ENCODE measurements at places on chromosomes 6 and 20.

DNA sequence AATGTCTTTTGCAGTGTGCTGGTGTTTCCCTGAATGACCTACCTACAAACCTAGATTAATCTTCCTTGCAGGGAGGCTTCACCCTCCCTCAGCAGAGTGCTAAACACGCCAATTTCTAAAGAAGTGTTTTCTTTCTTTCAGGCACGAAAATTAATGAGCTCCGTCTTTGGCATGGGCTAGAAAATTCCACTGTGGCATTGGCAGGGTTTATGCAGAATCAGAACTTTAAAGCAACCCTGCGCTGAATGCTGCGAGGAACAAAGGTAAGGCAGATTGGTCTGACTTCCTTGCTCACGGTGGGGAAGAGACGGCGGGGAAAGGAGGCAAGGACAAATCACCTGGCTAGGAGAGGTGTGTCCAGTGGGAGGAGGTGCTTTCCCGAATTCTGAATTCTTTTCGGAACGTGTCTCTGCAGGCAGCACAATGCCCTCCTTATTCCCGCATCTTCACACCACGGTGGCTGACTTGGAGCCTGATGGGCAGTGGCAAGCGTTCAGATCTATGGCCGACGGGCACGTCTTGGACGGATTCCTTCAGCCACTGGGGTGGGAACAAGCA is 6.2 kb upstream of the BANF2 start:
- DNase-seq: no peak

DNA sequence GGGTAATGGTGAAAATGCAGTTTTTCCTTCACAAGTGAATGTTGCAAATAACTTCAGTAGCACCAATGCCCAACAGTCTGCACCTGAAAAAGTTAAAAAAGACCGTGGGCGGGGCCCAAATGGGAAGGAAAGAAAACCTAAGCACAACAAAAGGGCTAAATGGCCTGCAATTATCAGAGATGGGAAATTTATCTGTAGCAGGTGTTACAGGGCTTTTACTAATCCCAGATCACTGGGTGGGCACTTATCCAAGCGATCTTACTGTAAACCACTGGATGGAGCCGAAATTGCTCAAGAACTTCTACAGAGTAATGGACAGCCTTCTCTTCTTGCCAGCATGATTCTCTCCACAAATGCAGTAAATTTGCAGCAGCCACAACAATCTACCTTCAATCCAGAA is 64.8 kb upstream of the SMIM8 start:
- no peak for DNase-seq

DNA sequence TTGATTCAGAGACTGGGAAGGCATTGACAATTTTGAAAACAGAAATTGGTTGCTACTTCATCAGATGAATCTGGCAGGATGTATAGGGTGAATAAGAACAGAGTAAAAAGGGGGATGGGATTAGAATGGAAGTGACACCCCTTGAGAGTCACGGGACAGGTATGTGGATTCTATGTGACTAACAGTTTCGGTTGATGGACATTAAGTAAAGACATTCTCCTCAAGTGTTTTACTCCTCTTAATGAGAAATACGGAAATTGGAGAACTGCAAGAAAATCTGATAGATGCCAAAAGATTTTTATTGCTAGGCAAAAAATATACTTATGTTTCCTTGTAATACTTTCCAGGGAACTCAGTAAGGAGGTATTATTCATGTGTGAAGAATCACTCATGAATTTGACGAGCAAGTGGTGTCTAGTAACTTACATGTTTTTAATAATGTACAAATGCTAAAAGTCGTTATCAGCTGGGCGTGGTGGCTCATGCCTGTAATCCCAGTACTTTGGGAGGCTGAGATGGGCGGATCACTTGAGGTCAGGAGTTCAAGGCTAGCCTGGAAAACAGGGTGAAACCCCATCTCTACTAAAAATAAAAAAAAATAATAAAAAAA is 135.8 kb downstream of the KIF16B start:
- no peak for DNase-seq

GRCh38 chr20:23165964-23166363 is 79.8 kb upstream of the CD93 start:
- DNase-seq: no peak

- DNase-seq: no peak
Measured at GRCh38 chr6:84135291-84135690, 92.2 kb downstream of the CEP162 start.

DNA sequence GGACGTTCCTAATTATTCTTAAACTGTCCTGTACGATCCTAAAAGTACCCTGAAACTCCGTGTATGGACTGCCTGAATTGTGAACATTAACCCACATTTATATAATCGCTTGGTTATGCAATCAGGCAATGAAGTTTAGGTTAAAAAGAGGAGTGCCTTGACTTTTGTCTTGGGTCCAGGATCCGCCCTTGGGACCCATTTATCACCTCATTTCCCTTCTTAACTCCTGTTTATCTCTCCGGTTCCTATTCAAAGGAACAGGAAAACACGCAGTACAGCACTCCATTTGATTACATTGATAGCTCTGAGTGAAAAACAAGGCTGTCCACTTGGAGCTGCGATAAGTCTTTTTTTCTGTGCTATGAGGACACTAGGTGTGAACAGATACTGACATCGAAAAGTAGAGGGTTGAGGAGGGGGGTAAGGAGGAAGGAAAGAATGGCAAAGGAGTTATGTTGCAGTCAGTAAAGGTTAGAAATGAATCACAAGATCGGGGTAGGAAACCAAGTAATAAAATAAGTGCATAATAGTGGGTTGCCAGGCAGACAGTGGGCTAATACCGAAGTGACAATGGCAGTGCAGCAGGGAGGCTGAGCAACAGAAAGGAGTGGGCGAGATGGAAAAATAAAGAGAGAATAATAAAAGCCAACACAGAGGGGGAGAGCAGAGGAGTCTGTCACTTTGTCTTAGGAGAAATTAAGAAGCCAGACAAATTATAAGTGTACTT is 15.9 kb upstream of the PCK1 start:
- DNase-seq: no peak

- DNase-seq: peak; percentile 50
Measured at GRCh38 chr6:21678990-21679389, 85.4 kb downstream of the SOX4 start.

DNA sequence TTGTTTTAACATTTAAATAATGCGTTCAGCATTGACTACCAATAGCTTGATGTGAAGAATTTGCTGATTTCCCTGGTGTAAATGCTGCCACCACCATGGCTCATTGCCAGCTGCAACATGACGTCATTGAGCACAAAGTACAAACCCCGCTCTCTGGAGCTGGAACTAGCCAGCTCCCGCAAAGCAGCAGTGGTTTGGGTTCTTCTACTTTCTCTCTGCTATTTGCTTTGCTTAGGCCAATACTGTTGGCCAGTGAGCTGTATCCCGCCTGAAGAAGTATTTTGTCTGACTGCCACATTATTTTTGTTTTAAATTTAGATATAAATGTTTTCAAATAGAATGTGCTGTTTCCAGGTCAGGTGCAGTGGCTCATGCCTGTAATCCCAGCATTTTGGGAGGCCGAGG is 47.4 kb upstream of the KIF13A start:
- no peak for DNase-seq

GRCh38 chr6:52077961-52078625 is 9.3 kb downstream of the PKHD1 start:
- no peak for DNase-seq

GRCh38 chr6:104532462-104532861 is 327.3 kb downstream of the HACE1 start:
- no peak for DNase-seq

GRCh38 chr20:43748274-43748673 is 21.5 kb upstream of the GTSF1L start:
- DNase-seq: peak; percentile 39

- no peak for DNase-seq
Measured at GRCh38 chr6:39250507-39250906, 21.2 kb upstream of the KCNK5 start.

GRCh38 chr6:72740135-72740534 is 118.3 kb downstream of the KCNQ5 start:
- DNase-seq: no peak

DNA sequence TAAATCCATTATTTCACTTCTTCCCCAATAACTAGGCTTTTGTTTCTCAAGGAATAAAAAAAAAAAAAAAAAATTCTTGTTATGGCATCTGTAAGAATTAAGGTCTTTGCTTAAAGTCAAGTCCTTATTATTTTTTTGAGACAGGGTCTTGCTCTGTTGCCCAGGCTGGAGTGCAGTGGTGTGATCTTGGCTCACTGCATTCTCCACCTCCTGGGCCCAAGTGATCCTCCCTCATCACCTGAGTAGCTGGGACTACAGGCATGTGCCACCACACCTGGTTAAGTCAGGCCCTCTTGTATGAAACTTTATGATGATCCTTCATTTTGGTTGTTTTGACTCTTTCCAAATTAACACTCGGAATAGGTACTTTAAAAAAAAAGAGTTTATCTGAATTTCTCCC is 17.3 kb downstream of the DSTN start:
- no peak for DNase-seq

GRCh38 chr6:134468633-134469032 is 150.7 kb upstream of the SGK1 start:
- DNase-seq: no peak

DNA sequence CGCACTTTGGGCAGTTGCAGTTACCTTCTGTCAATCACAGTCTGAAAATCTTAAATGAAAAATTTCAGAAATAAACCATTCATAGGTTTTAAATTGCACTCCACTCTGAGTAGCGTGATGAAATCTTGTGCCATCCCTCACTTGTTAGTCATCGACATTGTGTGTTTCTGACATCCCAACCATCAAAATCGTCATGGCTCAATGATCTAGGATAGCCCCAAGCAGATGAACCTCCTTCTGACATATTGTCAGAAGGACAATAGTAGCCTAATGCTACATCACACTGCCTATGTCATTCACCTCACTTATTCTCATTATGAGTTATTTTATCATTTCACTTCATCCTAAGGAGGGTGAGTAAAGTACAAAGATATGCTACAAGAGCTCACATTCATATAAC is 284.8 kb downstream of the PTPRK start:
- DNase-seq: no peak

GRCh38 chr20:63850689-63851547 is 10.4 kb upstream of the ABHD16B start:
- DNase-seq: no peak

- DNase-seq: no peak
Measured at GRCh38 chr6:39669207-39669972, 55.8 kb downstream of the KIF6 start.

GRCh38 chr6:126181890-126182289 is 158.0 kb upstream of the CENPW start:
- no peak for DNase-seq

DNA sequence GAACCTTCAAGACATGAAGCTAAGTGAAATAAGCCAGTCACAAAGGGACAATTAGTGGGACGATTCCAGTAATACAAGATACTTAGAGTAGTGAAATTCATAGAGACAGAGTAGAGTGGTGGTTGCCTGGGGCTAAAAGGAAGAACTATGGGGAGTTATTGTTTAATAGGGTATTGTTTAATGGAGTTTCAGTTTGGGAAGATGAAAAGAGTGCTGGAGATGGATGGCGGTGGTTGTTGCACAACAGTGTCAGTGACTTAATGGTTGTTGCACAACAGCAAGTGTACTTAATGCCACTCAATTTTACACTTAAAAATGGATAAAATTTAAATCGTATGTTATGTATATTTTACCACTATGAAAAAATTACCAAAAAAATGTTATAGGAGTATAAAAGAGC is 209.7 kb upstream of the TENT5A start:
- DNase-seq: peak; percentile 24

DNA sequence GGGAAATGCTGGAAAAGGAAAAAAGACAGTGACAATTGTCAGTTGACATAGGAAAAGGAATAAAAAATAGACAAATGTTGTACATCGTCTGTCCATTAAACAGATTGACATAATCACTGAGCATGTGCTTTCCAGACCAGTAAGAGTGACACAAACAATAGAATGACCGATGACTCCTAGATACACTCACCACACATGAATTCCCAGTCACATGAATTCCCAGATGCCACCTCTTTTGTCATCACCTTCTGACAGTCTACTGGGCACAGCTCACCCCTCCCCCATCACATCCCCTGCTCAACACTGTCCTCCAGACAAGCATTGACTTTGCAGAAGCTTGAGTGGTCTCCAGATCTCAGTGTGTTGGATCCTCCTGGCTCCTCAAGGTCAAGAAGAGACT is 25.9 kb downstream of the POM121L2 start:
- no peak for DNase-seq

DNA sequence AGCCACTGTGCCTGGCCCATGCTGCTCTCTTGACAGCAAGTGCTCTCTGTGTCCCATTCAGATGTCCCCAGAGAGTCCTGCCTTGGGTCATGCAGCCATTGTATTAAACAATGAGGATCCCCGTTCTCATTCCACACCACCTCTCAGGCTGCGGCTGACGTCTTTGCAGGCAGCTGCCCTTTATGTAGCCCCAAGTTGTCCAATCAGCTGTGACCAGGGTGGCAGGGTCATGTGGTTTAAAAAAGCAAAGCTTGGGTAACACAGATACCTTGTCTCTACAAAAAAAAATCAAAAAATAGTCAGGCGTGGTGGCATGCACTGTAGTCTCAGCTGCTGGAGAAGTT is 13.2 kb downstream of the GCNT2 start:
- DNase-seq: no peak

DNA sequence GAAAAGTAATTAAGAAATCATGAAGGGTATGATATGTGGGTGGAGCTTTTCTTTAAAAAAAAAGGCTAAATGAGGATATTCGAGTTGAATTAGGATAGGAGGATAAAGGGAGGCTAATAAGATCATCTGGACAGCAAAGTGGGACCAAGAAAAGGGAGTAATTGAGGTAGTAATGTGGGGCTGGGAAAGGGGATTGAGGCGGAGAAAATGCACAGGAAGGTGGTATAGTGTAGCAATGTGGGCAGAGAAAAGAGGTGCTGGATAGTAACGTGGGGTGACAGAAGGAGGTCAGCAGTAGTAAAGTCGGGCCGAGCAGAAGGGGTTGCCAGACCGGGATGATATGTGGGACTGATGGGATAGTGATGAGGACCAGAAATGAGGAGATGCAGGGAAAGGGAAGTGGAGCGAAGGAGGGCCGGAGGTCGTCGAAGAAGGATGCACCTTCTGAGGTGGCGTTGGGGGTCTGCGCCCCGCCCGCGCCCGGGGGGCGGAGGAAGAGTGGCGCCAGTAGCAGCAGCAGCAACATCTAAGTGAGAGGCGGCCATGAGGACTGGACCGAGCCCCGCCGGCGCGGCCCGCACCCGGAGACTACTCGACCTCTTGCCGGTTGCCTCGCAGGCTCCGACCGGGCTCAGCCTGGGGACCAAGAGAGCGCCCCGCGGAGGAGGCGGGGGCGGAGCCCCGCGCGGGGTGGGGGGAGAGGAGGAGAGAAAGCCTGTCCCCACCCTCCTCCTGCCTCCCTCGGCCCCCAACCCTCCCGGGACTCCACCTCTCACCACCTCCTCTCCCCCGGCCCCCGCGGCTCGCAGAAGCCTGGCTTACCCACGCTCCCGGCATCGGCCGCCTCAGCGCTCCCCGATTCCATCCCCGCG is 887 bp downstream of the GABBR1 start:
- peak; percentile 54 for DNase-seq

GRCh38 chr6:142545147-142545546 is 243.3 kb downstream of the ADGRG6 start:
- DNase-seq: no peak

- DNase-seq: no peak
Measured at GRCh38 chr6:168964138-168964835, 289.4 kb downstream of the THBS2 start.

- peak; percentile 100 for DNase-seq
Measured at GRCh38 chr20:41028359-41029149, at the start of gene TOP1. Gene TOP1 (plus strand): TSS chr20:41028822. CDS start chr20:41029068, 246 bp downstream.

- no peak for DNase-seq
Measured at GRCh38 chr6:47073125-47074110, 31.3 kb upstream of the ADGRF1 start.
